Colonic mucosa (tissue), 4 donors: ENCODE measurements at places on chromosomes 1 and 21. TPM values are rescaled to one million over a fixed set of nuclear protein-coding genes. Genes with fewer than 3 reads are reported as not detected.

- H3K4me3 ChIP-seq = peak overlapping the region; percentile 92
- peak; percentile 73 for DNase-seq
- no peaks in the 10 kb centered on the region for H3K27me3 ChIP-seq
- no peaks in the 10 kb centered on the region for H3K36me3 ChIP-seq
- H3K27ac ChIP-seq = peak overlapping the region; percentile 94
Observed at GRCh38 chr1:52552236-52552504, 722 bp downstream of the TUT4 start.

GRCh38 chr1:93700532-93701469 is 19.2 kb upstream of the BCAR3 start:
- no peaks in the 10 kb centered on the region for H3K27me3 ChIP-seq
- DNase-seq = no peak
- H3K27ac ChIP-seq = no peak overlapping the region
- no peaks in the 10 kb centered on the region for H3K4me1 ChIP-seq

GRCh38 chr1:244319283-244320132 is 132.2 kb downstream of the ADSS2 start:
- no peaks in the 10 kb centered on the region for H3K27me3 ChIP-seq
- no peak overlapping the region for H3K4me3 ChIP-seq
- H3K4me1 ChIP-seq = peaks cover 6% of the 10 kb centered on the region
- H3K27ac ChIP-seq = peak overlapping the region; percentile 27
- no peak for DNase-seq

GRCh38 chr21:36028127-36029069 is 31.9 kb downstream of the SETD4 start:
- no peak overlapping the region for H3K4me3 ChIP-seq
- peak; percentile 76 for DNase-seq
- H3K4me1 ChIP-seq = no peaks in the 10 kb centered on the region
- no peaks in the 10 kb centered on the region for H3K36me3 ChIP-seq
- H3K27ac ChIP-seq = no peak overlapping the region
- H3K27me3 ChIP-seq = no peaks in the 10 kb centered on the region

DNA sequence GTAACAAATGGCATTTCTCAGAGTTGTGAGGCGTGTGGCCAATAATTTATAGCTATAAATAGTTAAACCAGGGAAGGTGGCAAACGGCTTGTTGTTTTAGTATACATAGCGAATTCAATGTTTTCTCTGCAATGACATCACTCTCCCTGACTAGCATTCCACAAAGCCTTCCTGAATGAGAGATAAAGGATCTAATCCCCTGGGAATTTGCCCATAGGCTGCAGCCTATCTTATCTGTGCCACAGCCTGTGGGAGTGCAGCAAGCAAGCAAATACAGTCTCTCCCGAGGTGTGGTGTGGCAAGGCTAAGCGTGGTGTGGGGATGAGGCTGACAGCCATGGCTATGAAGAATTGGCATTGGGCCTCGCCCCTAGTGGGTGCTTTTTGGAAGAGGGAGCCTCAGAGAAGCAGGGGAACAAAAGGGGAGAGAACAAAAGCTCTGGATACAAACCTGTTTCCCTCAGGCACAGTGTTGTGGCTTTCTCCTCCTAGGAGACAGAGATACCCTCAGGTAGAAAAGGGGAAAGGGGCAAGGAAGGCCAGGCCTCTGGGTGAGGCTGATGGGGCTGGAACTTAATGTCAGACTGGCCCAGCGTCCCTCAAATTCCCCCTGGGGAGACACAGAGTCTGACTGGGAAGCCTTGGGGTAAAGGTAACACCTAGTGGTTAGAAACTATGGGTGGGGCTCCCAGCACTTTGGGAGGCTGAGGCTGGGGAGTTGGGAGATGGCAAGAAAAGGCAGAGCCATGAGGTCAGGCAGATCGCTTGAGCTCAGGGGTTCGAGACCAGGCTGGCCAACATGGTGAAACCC is 8.9 kb downstream of the TAGLN2 start:
- H3K36me3 ChIP-seq = peaks cover 19% of the 10 kb centered on the region
- no peaks in the 10 kb centered on the region for H3K4me1 ChIP-seq
- H3K27me3 ChIP-seq = no peaks in the 10 kb centered on the region
- H3K27ac ChIP-seq = peak overlapping the region; percentile 13

GRCh38 chr1:16158025-16158424 is 2.2 kb upstream of the EPHA2 start:
- no peak overlapping the region for H3K27ac ChIP-seq
- no peaks in the 10 kb centered on the region for H3K36me3 ChIP-seq
- H3K4me3 ChIP-seq = no peak overlapping the region
- H3K4me1 ChIP-seq = peaks cover 20% of the 10 kb centered on the region
- no peak for DNase-seq
- no peaks in the 10 kb centered on the region for H3K27me3 ChIP-seq

GRCh38 chr1:22745669-22746585 is 35.3 kb downstream of the EPHB2 start:
- no peaks in the 10 kb centered on the region for H3K27me3 ChIP-seq
- no peak overlapping the region for H3K4me3 ChIP-seq
- DNase-seq = peak; percentile 83
- no peaks in the 10 kb centered on the region for H3K36me3 ChIP-seq

GRCh38 chr1:175204330-175204729 is 11.8 kb upstream of the KIAA0040 start:
- H3K27ac ChIP-seq = no peak overlapping the region
- H3K4me1 ChIP-seq = no peaks in the 10 kb centered on the region
- H3K36me3 ChIP-seq = no peaks in the 10 kb centered on the region
- no peak overlapping the region for H3K4me3 ChIP-seq

- H3K27me3 ChIP-seq = no peaks in the 10 kb centered on the region
- no peak overlapping the region for H3K27ac ChIP-seq
- H3K4me3 ChIP-seq = no peak overlapping the region
- H3K4me1 ChIP-seq = no peaks in the 10 kb centered on the region
- no peak for DNase-seq
Observed at GRCh38 chr1:100718581-100718980, 961 bp upstream of the VCAM1 start.

DNA sequence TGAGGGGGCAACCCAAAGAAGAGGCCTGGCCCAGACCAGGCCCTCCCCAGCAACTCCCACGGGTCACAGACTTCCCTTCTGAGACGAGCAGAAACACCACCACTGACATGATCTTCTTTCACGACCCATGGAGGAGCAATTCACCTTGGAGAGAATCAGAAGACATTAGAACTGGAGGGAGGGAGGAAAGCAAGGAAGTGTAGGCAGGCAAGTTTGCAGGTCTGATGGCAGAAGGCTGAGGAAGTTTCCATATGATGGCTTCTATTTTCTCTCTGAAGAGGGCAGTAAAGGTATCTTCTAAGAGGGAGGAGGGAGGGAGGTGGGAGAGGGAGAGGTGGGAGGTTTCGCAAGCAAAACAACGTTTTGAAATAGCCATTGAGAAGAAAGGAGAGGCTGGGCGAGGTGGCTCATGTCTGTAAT is 1.4 kb upstream of the UBXN10 start:
- H3K36me3 ChIP-seq = no peaks in the 10 kb centered on the region
- H3K27ac ChIP-seq = no peak overlapping the region
- no peaks in the 10 kb centered on the region for H3K27me3 ChIP-seq

DNA sequence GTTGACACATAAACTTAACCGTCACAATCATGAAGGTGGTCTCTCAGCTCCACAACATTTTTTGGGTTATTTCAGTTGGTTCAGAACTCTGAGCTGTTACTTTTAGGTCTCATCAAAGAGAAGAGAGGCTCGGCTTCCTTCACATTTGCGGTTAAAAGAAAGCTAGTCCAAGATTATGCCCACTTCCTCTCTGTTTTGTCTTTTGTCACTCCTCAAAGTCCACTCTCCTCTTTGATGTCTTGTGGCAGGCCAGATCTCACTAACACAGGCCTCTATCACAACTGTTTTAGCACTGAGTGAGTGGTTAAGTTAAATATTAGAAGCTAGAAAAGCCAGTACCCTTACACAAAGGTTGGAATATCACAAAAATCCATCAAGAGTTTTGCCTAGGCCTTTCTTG is 195.7 kb downstream of the FCRL5 start:
- H3K27me3 ChIP-seq = no peaks in the 10 kb centered on the region
- no peaks in the 10 kb centered on the region for H3K36me3 ChIP-seq
- no peak overlapping the region for H3K4me3 ChIP-seq
- H3K4me1 ChIP-seq = no peaks in the 10 kb centered on the region
- no peak for DNase-seq
- H3K27ac ChIP-seq = no peak overlapping the region

GRCh38 chr1:82225421-82226185 is 424.9 kb downstream of the ADGRL2 start:
- peak overlapping the region; percentile 9 for H3K27ac ChIP-seq
- no peaks in the 10 kb centered on the region for H3K36me3 ChIP-seq
- no peaks in the 10 kb centered on the region for H3K27me3 ChIP-seq
- no peak for DNase-seq
- no peak overlapping the region for H3K4me3 ChIP-seq
- peaks cover 5% of the 10 kb centered on the region for H3K4me1 ChIP-seq

- no peak for DNase-seq
- no peaks in the 10 kb centered on the region for H3K4me1 ChIP-seq
- no peak overlapping the region for H3K4me3 ChIP-seq
- no peaks in the 10 kb centered on the region for H3K27me3 ChIP-seq
- H3K36me3 ChIP-seq = no peaks in the 10 kb centered on the region
- no peak overlapping the region for H3K27ac ChIP-seq
Observed at GRCh38 chr21:44295646-44296045, 4.2 kb upstream of the PFKL start.

DNA sequence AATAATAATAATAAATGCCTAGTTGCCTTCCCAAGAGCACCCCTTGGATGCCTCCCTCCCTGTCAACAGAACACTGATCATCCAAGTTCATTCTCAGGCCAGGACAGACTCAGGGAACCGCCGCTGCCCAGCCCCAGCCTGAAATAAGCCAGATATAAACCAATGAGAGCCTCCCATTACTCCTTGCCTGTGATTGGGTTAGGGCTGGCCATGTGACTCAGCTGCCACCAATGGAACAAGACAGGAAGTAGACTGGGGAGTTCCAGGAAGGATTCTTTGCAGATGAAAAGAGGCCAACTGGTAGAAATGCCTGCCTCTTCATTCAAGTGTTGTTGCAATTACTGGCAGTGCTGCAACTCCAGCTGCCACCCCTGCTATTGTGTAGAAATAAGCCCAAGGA is 146.4 kb upstream of the TIAM1 start:
- no peak overlapping the region for H3K4me3 ChIP-seq
- no peaks in the 10 kb centered on the region for H3K36me3 ChIP-seq
- no peak for DNase-seq
- no peak overlapping the region for H3K27ac ChIP-seq
- no peaks in the 10 kb centered on the region for H3K27me3 ChIP-seq
- H3K4me1 ChIP-seq = no peaks in the 10 kb centered on the region

DNA sequence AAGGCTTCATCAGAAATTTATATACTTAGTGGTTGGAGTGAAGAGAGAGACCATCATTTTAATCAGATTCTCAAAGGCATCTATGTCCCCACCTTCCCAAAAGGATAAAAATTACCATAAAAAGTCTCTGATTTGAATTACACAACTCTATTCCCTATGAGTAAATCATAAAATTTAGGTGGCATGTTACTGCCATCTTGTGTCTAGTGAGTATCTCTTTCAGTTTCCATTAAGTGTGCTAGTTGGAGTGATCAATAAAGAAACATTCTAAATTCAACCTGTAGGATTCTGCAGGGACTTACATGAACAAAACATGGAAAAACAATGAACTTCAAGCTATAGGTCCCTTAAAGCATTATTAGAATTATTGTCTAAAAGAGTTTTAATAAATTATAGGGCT is 655.4 kb downstream of the LTN1 start:
- no peaks in the 10 kb centered on the region for H3K4me1 ChIP-seq
- no peaks in the 10 kb centered on the region for H3K27me3 ChIP-seq
- no peak for DNase-seq
- no peaks in the 10 kb centered on the region for H3K36me3 ChIP-seq
- H3K4me3 ChIP-seq = no peak overlapping the region

DNA sequence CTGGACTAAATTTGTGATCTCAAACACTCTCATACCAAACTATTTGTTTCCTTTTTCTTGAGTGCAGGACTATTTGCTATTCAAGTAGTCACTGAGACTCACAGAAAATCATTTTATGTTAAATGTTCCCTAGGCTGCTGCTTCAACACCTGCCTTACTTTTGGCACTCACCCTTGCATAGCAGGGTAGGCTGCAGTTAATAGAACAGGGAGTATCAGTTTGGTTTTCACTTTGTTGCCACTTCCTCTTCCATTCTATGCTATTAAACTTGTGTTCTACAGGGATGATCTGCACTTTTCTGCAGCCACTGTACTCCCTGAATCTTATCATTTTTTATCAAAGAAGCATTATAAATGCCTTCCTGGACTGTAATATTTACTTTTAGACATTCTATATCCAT is 148.7 kb upstream of the PRMT6 start:
- H3K27me3 ChIP-seq = no peaks in the 10 kb centered on the region
- DNase-seq = no peak
- no peak overlapping the region for H3K27ac ChIP-seq
- H3K4me3 ChIP-seq = no peak overlapping the region
- no peaks in the 10 kb centered on the region for H3K4me1 ChIP-seq

DNA sequence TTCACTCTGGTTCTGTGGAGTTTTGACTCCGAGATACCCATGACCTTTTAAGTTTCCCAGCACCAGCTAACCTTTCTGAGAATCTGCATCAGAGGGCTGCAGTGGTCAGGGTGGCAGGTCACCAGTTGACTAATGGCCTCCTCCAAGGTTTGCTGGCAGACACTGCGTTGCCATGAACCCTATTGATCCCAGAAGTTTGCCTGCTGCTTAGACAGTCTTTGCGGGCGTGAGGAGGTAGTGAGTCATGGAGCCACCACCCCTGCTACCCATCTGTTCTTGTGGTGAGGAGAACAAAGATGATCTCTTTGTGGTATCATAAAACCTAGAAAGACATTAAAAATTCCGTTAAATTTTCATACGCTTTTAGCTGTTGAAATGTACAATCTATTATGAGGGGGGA is 180.4 kb downstream of the FGGY start:
- H3K27me3 ChIP-seq = no peaks in the 10 kb centered on the region
- H3K27ac ChIP-seq = no peak overlapping the region
- no peaks in the 10 kb centered on the region for H3K36me3 ChIP-seq
- H3K4me3 ChIP-seq = no peak overlapping the region
- DNase-seq = no peak

- no peak overlapping the region for H3K27ac ChIP-seq
- H3K27me3 ChIP-seq = no peaks in the 10 kb centered on the region
- DNase-seq = no peak
- H3K4me3 ChIP-seq = no peak overlapping the region
- H3K36me3 ChIP-seq = no peaks in the 10 kb centered on the region
Observed at GRCh38 chr1:76682138-76682537, 185.1 kb upstream of the ST6GALNAC5 start.

- no peak overlapping the region for H3K4me3 ChIP-seq
- H3K27ac ChIP-seq = no peak overlapping the region
- H3K4me1 ChIP-seq = no peaks in the 10 kb centered on the region
- no peaks in the 10 kb centered on the region for H3K27me3 ChIP-seq
- H3K36me3 ChIP-seq = no peaks in the 10 kb centered on the region
Observed at GRCh38 chr1:54571326-54571725, 23.3 kb downstream of the ACOT11 start.

The GNAT2 gene
- 0.32 TPM for total RNA-seq

The TINAGL1 gene
- total RNA-seq = 130 TPM

The LYPD8 gene
- 310 TPM for total RNA-seq

The PER3 gene
- 14.1 TPM for total RNA-seq

The PRUNE1 gene
- 20.4 TPM for total RNA-seq

The BRINP3 gene
- total RNA-seq = 19.1 TPM

The S100A6 gene
- total RNA-seq = 2,444 TPM

The IQGAP3 gene
- 13.6 TPM for total RNA-seq

The TCHH gene
- not detected for total RNA-seq

The SLAMF6 gene
- 1.1 TPM for total RNA-seq
